ENCODE measurements at places on chromosomes 7 and 10. TPM values are rescaled to one million over a fixed set of nuclear protein-coding genes. Genes with fewer than 3 reads are reported as not detected.

ANXA8 gene
- total RNA-seq: not detected

HOXA2 gene
- total RNA-seq: not detected

GRCh38 chr7:106165337-106165736 lies 53.2 kb upstream of the SYPL1 start:
- DNase-seq: no peak

DNA sequence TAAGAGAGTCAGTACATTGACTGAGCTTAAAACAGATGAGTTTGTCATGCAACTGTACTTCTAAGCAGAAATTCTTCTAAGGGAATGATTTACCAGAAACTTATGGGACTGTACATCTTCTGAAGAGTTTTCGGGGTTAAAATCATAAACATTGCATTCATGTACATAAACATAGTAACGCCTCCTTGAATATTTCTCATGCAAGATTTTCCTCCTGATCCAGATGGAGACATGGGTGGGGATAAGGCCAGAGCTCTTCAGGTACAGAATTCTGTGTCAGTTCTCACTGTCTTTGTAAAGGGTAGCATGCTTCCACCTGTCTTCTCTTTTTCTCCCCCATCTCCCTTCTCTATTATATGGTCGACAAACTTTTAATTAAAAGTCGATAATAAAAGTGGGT lies 335.3 kb downstream of the ABCA13 start:
- no peak for DNase-seq

DNA sequence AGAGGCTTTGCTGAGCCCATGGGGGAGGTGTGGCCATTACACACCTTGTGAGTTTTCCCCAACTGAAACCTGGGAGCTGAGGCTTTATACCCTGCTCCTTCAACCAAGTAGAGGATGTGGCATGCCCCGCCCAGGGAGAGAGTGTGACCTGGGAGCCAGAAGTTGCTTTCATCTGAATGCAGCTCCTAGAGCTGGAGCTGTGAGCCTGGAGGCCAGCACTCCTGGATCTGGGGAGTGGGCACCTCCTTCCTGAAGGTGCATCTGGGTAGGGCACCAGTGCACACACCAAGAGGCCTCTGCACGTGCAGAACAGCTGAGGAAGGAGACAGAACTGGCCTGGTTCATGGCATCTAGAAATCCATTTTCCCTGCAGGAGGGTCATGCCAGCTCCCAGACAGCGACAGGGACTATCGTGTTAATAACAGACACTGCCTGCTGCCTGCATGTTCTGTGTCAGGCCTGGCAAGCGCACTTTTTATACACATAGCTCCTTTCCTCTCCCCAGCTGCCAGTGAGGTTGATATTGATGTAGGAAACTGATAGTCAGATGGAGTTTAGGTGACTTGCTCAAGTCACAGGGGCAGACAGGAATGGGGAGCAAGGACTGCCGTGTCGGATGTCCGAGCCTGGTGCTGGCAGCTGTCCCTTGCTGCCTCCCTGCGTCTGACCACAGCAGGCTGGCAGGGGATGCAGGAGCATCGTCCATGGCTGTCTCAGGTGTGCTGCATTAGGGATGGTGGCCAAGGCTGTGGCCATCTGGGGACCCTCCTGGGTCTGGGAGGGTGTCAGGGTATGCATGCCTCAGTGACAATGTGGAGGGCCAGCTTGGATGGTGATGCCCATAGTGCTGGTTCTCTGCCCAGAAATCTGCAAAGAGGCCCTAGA lies 189.9 kb upstream of the CXCL12 start:
- DNase-seq: no peak

All from naive thymus-derived CD4-positive, alpha-beta T cell (primary cell).